ENCODE measurements at places on chromosomes 5 and 9.

- DNase-seq: no peak
These were observed 178.4 kb downstream of the PAX5 start for GRCh38 chr9:36855448-36856315.

GRCh38 chr5:173775261-173776197, 112.6 kb upstream of the CPEB4 start:
- no peak for DNase-seq

DNA sequence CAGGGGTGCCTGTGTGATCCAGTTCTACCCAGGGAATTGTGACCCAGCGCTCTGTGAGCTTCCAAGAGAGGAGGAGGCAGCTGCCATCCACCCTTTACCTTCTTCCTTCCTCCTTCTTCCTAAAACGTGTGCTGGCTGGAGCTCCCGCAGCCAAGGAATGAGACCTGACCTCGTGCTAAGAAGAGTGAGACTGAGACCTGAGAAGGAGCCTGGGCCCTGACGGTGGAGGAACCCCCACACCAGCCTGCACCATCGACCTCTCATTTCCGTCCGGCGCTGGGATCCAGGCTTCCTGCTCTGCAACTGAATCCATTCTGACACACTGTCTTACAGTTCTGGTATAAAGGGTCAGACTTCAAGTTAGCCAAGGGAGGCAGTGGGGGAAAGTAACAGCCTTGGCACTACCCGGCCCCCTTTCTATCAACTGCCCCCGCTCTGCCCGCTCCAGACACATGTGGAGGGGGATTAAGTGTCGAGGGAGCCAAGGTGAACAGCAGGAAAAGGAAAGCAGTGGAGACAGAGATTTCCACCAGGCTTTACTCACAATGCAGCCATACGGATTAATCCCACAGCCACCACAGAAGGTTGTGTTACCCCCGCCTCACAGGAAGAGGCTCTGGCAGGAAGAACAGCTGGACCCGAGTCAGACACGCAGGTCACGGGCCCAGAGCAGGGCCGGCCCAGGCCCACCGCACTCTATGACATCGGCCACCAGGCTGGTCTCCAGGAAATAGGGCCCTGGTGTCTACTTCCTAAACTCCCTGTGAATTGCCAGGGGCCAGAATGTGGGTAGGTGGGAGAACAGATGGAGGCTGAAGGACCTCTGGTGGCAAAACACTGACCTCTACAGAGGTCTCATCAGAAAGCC, 15.8 kb downstream of the MGAT1 start:
- DNase-seq: no peak

- no peak for DNase-seq
These were observed 13.6 kb downstream of the IRX1 start for GRCh38 chr5:3609120-3609681.

GRCh38 chr5:58236498-58236897, 223.4 kb downstream of the PLK2 start:
- no peak for DNase-seq

DNA sequence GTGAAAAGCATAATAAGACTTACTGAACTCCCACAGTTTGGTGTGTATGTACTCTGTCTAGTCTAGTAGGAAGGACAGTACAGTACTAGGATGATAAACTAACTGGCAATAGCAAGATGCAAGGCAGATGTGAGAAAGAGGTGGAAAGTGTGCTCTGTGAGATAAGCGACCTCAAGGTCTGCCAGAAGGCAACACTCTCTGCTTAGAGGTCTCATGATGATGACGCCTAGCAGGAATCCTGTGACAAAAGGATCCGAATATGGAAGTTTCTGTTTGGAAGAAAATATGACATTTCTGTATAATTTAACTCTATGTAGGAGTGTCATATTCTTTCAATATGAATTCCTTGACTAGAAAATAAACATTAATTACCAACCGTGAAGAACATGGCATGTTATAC, 112.2 kb downstream of the PLPPR1 start:
- no peak for DNase-seq

DNA sequence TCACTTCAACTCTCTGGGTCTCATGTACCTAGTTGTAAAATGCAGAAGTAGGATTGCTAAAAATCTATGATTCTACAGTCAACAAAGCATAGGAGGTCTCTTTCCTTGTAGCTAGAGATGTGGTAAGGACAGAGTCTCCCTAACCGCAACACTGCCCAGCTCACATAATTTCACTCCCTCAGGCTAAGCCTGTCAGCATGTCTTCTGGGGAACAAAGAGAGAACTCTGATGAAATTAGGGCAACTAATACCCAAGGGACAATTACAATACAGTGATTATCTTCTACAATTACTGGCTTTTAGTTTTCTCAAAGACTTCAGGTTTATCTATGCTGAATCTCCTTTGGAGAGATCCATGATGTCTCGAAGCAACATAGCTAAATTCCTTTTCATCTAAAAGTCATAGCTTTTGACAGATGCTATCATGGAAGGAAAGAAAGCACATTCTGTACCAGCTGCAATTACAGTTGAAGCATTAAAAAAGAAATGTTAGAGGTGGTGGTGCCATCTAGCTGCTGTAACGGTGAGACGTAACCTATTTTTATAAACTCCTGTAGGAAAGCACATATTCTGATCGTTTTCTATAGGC, 141.1 kb upstream of the TARS1 start:
- DNase-seq: no peak

GRCh38 chr5:127909066-127909465, 174.5 kb upstream of the SLC12A2 start:
- DNase-seq: no peak

DNA sequence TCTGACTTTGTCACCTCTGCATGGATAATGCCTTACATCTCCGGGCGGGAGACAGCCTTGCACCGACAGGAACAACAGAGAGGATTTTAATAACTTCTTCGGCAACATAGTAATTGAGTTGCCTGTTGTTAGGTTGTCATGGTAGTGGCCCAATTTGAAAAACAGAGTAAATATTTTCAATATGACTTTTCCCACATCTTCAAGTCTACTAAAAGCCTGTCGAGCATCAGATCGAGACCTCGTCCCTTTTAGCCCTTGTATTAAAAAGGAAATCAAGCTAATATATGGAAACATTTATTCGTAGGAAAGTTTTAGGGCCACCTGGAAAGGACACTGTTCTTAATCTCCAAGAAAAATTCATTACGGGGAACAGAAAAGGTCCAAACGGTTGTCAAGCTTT, 70.8 kb upstream of the FCN2 start:
- DNase-seq: no peak

DNA sequence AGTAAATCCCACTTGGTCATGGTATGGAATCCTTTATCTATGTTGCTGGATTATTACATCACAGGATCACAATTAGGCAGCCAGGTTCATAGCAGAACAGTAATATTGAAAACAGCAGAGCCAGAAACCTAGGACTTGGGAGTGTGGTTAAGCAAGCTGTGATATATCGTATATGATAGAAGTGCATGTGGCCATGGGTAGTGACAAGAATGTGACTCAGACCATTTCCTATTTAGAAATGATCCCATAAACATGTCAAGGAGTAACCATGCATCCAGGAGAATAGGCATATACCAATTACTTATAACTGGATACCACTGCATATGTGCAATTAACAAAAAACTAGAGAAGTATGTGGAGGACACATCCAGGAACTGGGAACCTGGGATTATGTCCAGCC, 31.2 kb downstream of the AMBP start:
- DNase-seq: no peak

DNA sequence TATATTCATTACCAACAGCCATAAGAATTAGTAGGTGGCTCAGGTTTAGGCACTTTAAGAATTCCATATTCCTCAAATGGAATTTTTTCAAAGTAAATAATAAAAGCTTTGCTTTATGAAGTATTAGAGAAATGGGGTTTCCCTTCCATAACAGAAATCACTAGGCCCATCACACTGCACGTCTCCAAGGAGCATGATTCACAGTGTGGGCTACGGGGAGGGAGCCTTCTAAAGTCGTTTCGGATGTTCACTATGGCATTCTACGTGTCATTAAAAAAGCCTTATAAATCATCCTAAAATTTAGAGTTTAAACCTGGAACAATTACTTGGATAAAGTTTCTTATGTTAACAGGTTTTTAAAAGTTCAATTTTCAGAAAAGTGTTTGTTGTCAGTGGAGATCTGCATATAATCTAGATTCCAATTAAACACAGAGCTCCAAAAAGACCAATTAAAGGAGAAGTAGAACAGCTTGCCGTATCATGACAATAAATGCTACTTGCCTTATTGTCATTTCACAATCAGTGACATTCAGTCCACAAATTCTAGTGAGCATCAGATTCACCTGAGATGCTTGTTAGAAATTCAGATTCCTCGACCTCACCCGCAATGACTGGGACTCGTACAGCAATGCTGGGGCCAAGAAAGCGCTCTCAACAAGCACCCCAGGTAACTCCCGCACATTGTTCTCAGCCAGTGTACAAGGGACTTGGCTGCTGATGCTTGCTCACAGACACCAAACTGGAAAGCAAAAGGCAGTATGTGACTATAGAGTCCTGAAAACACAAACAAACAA, 115.7 kb downstream of the NFIB start:
- no peak for DNase-seq
